NCI-H2081 treated with DMSO at 0.1 percent for 48 hours (cell line): ENCODE measurements at places on chromosomes 12 and 14.

DNA sequence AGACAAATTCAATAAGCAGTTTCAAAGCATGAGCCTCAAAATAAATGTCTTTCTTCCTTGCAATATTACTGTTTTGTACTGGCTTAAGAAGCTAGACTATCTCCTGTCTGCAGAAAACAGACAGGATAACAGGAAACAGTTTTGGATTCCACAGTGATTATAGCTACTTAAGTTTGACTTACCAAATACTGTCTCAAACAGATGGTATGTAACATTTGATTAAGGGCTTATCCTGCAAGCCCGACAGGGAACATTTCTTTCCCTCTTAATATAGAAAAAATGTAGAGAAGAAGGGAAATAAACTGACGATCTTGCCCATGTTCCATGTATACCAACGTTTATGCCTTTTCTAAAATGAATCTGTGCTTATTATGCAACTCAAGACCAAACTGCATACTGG lies 179.9 kb upstream of the EEA1 start:
- no peak for DNase-seq

GRCh38 chr12:92271341-92271740 lies 125.7 kb upstream of the BTG1 start:
- no peak for DNase-seq

- DNase-seq, result no peak
Observed at GRCh38 chr12:124227951-124228711, 66.8 kb upstream of the RFLNA start.

GRCh38 chr12:76936275-76937193 lies 57.7 kb upstream of the CSRP2 start:
- no peak for DNase-seq

- no peak for DNase-seq
Observed at GRCh38 chr12:116599285-116600136, 40.3 kb downstream of the MAP1LC3B2 start.

GRCh38 chr14:93186956-93187355 lies 1.8 kb downstream of the LYSET start:
- no peak for DNase-seq

- DNase-seq, result no peak
Observed at GRCh38 chr12:65878540-65878939, 54.3 kb downstream of the HMGA2 start.

DNA sequence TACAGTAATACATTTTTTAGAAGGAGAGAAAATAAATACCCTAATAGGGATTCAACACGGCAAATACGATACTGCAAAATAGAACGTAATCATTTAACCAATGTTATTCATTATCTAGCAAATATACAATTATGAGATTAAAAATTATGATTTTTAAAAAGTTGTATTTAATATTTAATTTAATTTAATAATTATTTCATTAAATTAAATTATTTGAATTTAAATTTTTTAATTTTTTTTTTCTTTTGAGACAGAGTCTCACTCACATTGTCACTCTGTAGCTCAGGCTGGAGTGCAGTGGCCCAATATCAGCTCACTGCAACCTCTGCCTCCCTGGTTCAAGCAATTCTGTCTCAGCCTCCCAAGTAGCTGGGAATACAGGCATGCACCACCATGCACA lies 42.0 kb downstream of the GXYLT1 start:
- no peak for DNase-seq

- no peak for DNase-seq
Observed at GRCh38 chr14:91586410-91586809, 76.3 kb upstream of the PPP4R3A start.

GRCh38 chr14:73461478-73462047 lies 3.2 kb upstream of the NUMB start:
- DNase-seq, result no peak

GRCh38 chr14:37936971-37937370 lies 270.7 kb upstream of the SSTR1 start:
- DNase-seq, result no peak

GRCh38 chr14:93155667-93156066 lies 29.0 kb downstream of the MOAP1 start:
- no peak for DNase-seq

DNA sequence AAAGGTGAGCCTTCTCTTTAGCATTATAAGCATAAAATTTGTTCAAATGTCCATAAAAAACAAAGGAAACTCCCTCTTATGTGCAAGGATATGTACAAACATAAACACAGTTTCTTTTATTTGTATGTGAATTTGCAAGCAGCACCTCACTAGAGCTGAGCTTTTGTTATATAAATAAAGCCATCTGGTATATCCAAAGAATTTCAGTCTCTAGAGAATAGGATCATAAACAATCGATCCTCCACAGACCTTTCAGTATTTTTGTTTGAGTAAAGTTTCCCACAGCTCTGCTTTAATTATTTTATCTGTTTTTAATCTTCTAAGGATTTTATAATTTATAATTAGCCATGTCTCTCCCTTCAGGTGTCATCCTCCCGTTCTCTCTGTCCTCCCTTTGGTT lies 89.2 kb downstream of the OTOGL start:
- no peak for DNase-seq

DNA sequence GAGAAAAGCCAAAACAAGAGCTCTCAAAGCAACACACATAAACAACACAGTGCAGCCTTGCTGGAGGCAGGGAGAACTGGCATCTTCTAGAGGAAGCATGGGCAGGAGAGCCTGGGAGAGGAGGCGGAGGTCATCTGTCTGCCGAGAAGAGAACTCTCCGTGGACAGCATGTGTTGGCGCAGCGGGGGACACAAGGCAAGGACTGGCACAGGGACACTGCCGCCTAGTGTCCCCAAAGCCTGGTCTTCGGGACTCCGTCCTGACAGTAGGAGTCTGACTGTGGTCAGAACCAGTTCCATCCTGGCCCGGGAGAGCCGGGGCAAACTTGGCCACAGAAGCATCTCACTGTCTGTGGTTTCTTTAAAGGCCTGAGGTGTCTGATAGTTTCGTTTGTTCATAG lies 47.3 kb downstream of the KCNA1 start:
- DNase-seq, result no peak

- no peak for DNase-seq
Observed at GRCh38 chr12:130120012-130120805, 42.1 kb upstream of the FZD10 start.

DNA sequence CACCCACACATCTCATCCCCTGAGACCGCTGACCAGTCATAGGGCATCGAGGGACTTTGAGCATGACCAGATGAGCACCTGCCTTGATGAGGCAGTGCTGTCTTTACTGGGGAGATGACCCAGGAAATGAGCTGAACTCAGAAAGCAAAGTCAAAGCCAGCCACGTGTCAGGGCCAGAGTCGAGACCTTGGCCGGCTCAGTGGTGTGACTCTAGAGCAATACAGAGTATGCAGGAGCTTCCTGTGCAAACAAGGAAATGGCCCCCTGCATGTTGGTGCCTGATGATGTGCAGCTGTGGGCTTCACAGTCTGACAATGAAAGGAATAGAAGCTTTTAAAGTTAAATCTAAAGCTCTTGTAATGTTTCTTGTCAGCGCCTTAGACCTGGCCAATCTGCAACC lies 332.9 kb downstream of the PCNX1 start:
- DNase-seq, result no peak

DNA sequence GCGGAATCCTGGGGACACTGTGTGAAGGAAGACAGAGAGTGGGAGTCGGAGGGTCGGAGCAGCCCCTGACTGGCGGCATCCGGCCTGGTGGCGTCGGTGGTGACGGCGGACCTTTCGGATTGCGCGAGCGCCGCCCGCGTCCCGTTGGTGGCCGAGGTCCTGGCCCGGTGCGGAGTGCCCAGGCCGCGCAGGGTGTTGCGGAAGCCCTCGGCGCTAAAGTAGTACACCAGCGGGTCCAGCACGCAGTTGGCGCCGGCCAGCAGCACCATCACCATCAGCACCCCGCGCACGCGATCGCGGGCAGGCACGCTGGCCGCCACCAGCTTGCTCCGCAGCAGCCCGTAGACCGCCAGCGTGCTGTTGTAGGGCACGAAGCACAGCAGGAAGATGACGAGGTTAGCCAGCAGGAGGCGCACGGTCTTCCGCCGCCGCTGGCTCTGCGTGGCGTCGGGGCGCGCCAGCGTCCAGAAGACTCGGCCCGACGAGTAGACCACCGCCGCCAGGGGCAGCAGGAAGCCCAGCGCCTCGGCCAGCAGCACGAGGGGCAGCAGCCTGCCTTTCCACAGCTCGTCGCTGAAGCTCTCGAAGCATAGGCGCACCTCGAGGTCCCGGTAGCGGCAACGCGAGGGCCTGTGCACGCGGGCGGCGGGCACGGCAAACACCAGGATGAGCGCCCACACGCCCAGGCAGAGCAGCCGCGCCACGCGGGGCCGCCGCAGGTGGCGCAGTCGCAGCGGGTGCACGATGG lies 13.1 kb upstream of the CHD4 start:
- no peak for DNase-seq

DNA sequence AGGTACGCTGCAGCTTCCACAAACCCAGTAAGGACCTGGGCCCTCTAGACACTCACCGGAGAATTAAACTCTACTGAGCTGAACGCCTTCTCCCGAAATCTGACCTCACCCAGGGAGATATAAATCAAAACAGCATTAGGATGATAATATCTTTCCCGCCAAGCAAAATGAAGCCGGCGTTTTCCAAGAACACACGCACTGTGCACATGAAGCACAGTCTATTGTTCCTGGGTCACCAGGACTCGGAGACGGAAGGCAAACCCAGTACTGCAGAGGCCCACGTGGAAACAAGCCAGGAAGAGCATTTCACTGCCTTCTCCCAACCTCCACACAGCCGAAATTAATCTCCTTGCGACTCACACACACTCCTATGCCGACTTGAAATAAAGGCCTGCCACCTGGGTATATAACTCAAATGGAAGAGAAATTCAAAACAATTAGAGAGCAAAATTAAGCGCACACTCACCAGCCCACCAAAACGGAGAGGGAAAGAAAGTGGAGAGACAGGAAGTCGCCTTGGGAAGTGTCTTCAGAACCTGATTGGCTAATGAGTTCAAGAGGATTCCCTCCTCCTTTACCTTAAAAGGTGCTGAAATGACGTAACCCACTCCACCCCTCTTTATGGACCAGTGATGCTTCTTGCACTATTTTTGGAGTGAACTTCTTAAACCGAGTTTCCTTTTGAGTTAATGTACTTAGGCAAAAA lies at the start of gene CCNB1IP1:
Gene CCNB1IP1 (minus strand): TSS at position 492 of the 706 bp plus-strand sequence. CDS start 16,756 bp downstream, outside the sequence.
- DNase-seq, result peak; percentile 61

- DNase-seq, result no peak
Observed at GRCh38 chr12:52317468-52318052, 3.6 kb downstream of the KRT83 start.

GRCh38 chr12:51863933-51864832 lies 15.7 kb upstream of the FIGNL2 start:
- no peak for DNase-seq
